Upper lobe of left lung (tissue), 6 donors: ENCODE measurements at places on chromosomes 3 and 15. TPM values are rescaled to one million over a fixed set of nuclear protein-coding genes. Genes with fewer than 3 reads are reported as not detected.

Gene HTR3E
- total RNA-seq, result not detected

GRCh38 chr3:38383156-38383875 is 36.7 kb downstream of the XYLB start:
- H3K27me3 ChIP-seq, result no peaks in the 10 kb centered on the region
- no peak overlapping the region for H3K4me3 ChIP-seq
- no peak for DNase-seq
- H3K4me1 ChIP-seq, result no peaks in the 10 kb centered on the region
- H3K36me3 ChIP-seq, result peaks cover 14% of the 10 kb centered on the region

GRCh38 chr3:15635121-15635661 is 33.6 kb downstream of the BTD start:
- no peaks in the 10 kb centered on the region for H3K27me3 ChIP-seq
- H3K36me3 ChIP-seq, result no peaks in the 10 kb centered on the region
- H3K4me3 ChIP-seq, result no peak overlapping the region
- peak overlapping the region; percentile 50 for H3K27ac ChIP-seq

DNA sequence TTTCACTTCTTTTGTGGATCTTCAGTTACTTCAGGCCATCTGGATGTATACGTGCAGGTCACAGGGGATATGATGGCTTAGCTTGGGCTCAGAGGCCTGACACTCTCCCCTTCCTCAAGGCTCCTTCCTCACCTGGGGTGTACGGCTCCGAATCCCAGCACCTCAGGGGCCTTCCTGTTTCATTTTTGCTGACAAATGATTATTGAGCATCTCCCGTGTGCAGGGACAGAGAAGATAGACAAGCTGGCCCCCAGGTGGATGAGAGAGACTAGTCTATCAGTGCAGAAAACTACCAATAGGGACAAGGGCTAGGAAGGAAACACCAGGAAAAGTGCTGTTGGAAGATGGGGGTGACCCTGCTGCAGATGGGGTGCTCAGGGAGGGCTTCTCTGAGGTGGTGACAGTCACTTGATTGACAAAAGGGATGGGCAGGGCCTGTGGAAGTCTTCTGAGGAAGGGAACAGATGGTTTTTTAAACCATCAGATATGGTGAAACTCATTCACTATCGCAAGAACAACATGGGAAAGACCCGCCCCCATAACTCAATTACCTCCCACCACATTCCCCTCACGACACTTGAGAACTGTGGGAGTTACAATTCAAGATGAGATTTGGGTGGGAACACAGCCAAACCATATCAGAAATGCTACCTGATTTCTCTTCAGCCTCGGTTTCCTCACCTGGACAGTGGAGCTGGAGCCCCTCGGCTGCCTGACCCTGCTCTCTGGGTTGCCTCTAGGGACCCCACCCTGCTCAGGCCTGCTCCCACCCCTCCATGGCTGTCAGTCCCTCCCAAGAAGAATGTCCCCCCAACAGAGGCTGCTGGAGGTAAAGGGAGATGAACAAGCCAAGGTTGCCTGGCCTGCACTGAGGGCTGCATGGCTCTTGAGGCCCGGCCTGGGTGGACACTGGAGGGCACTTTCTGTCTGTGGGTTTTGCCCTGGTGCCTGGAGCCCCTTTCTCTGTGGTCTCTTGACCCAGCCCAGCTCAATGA is 37.2 kb upstream of the ACAD9 start:
- H3K4me1 ChIP-seq, result peaks cover 12% of the 10 kb centered on the region
- H3K4me3 ChIP-seq, result no peak overlapping the region
- H3K27me3 ChIP-seq, result no peaks in the 10 kb centered on the region
- H3K36me3 ChIP-seq, result no peaks in the 10 kb centered on the region

GRCh38 chr3:45683417-45684326 is 5.5 kb upstream of the SACM1L start:
- no peak overlapping the region for H3K27ac ChIP-seq
- peaks cover 9% of the 10 kb centered on the region for H3K4me1 ChIP-seq
- no peak overlapping the region for H3K4me3 ChIP-seq
- peaks cover 12% of the 10 kb centered on the region for H3K36me3 ChIP-seq
- no peak for DNase-seq

Gene CFAP100
- total RNA-seq, result 5.2 TPM
